ENCODE measurements at places on chromosomes 6 and 20. TPM values are rescaled to one million over a fixed set of nuclear protein-coding genes. Genes with fewer than 3 reads are reported as not detected.

The MUC21 gene
- total RNA-seq, result not detected

The SAMD10 gene
- total RNA-seq, result 0.99 TPM

The GPR6 gene
- total RNA-seq, result not detected

The NTSR1 gene
- 0.66 TPM for total RNA-seq

The OR2H2 gene
- not detected for total RNA-seq

The HDGFL1 gene
- not detected for total RNA-seq

The ALDH8A1 gene
- total RNA-seq, result 0.33 TPM

The RBM24 gene
- total RNA-seq, result 0.29 TPM

The NKAIN4 gene
- total RNA-seq, result not detected

The KCNQ2 gene
- not detected for total RNA-seq

The COL9A1 gene
- total RNA-seq, result not detected

The MAN1A1 gene
- 123 TPM for total RNA-seq

The NR2E1 gene
- not detected for total RNA-seq

The LRRN4 gene
- total RNA-seq, result not detected

The RPL7L1 gene
- total RNA-seq, result 122 TPM

The ELMO2 gene
- 41.3 TPM for total RNA-seq

The CST7 gene
- not detected for total RNA-seq

The BMP2 gene
- 20.7 TPM for total RNA-seq

The NOX3 gene
- total RNA-seq, result not detected

The STX7 gene
- total RNA-seq, result 39.7 TPM

The PLCG1 gene
- total RNA-seq, result 64.6 TPM

The CALHM4 gene
- total RNA-seq, result not detected

The C6orf52 gene
- 0.50 TPM for total RNA-seq

The DEF6 gene
- 0.87 TPM for total RNA-seq

The DDX39B gene
- total RNA-seq, result 492 TPM

The CUTA gene
- total RNA-seq, result 147 TPM

The MACROD2 gene
- total RNA-seq, result 0.50 TPM

The IL17F gene
- total RNA-seq, result not detected

Measured in smooth muscle cell of trachea (primary cell).